ENCODE measurements at places on chromosomes 2 and 18.
A peak's percentile ranks its signal among the peaks of the same experiment; 100 is the strongest.

DNA sequence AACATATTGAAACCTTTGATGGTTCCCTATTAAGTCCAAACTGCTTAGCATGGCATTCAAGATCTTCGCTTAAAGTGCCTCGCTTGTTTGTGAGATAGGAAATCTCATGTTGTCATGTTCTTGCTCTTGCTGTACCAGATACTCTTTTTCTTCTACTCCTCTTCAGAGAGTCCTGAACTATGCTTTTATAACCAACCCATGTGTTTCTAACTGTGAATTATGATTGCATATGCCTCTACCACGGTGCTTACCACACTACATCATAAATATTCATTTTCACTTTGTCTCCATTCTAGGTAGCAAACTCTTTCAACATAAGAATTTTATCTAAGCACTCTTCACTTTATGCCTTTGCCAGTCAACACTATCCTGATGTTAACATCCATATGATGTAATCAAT is 23.6 kb downstream of the STAT4 start:
- DNase-seq: no peak

- DNase-seq: no peak
Measured at GRCh38 chr2:127061375-127062273, 45.3 kb downstream of the BIN1 start.

GRCh38 chr2:217166241-217166850 is 306.5 kb upstream of the TNP1 start:
- DNase-seq: peak; percentile 27

GRCh38 chr2:175626796-175627195 is 375.3 kb downstream of the LNPK start:
- DNase-seq: no peak

- DNase-seq: peak; percentile 63
Measured at GRCh38 chr18:12306752-12307700, 1.0 kb upstream of the TUBB6 start.

DNA sequence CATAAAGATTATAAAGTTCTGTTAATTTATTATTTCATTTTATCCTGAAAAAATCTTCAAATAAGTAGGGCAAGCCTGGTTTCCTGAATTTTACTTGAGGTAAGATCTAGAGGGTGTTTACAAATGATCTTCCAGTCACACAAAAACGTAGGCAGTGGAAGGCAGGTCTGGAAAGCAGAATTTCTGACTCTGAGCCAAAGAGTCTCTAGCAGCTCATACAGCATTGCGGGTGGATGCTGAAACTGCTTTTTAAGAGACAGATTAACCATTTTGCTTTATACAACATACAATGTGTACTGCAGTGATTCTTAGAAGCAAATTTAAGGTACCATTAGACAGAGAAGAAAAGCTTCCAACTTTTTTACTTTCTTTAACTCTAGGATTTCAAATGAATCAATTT is 117.0 kb downstream of the FTCDNL1 start:
- DNase-seq: no peak

DNA sequence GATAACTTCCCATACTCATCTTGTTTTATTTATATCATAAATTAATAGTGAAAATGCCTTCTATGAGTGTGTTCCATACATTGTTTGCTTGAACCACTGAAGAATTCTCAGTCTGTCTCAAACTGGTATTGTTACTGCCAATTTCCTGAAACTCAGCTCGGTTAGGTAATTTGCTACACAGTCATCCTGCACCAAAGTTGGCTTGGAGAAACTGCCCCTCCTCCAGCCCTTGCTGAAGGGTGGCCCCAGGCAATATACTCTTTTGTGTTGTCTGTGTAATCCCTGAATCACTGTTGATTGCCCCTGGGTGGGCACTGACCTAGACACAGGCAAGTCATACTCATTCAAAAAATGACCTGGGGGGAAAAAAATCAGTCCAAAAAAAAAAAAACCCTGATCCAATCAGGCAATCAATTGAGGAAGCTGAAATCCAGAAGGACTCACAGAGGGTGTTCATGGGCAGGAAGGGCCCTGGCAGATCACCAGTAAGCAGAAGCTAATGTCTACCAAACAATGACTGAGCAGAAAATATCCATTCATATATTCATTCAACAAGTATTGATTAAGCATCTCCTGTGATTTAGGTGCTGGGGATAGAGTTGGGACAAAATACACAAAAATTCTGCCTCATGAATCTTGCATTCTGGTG is 3.8 kb upstream of the SESTD1 start:
- peak; percentile 92 for DNase-seq

DNA sequence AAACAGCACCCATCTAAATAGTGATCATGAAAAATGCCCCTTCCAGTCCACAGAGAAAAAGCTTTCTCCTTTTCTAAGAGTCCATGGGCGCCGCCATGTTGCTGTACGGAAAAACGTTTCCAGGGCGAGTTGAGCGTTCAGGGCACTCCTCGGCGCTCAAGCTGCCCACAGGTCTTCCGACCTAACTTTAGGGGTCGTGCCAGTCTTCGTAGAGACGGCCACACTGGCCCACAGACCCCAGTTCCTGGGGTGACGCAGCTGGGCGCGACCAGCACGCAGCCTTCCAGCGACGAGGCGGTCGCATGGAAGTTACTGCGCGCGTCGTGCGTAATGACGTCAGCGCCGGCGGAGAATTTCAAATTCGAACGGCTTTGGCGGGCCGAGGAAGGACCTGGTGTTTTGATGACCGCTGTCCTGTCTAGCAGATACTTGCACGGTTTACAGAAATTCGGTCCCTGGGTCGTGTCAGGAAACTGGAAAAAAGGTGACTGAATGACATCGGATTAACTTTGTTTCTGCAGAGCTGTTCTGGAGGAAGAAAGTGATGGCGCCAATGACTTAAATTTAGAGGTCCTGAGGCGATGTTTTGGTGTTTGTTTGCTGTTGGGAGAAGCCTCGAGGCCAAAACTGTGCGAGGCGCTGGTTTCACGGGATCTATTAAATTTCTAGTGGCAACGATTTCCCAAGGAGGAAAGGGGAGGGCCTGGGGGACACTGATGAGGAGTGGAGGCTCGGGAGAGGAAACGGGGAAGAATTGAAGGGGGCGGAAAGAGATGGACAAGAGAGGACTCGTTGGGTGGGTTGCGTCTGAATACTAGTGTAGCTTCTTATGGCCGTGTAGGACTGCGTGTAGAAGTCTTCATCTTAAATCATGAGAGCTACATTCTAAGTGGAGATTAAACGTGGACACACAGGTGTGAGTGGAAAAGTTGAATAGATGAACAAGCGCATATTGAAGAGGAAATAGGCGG is at the start of the genes METTL4 and NDC80:
TSS of gene METTL4 (minus strand) at position 306 of the 971 bp plus-strand sequence. CDS start 4,289 bp downstream, outside the sequence.
TSS of gene NDC80 (plus strand) at position 358 of the 971 bp plus-strand sequence. CDS start 1,429 bp downstream, outside the sequence.
- peak; percentile 88 for DNase-seq

DNA sequence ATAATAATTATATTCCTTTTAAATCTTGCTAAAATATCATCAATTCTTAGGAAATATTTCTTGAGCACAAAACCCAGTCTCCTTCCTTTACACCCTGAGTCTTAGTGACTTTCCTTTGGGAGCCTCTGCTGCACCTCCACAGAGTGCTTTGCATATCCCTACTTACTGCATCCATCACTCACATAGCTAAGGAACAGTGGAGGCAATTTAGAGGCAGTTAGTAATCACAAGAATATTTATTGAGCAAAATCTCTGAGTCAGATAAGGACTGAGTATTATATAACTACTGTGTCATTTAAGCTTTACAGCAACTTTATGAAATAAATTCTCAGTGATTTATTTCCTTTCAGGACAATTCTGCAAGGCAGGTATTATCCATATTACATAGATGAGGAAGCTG is 327.7 kb downstream of the TMX3 start:
- peak; percentile 25 for DNase-seq

GRCh38 chr2:119307419-119308140 is 59.1 kb downstream of the C2orf76 start:
- DNase-seq: no peak

- DNase-seq: no peak
Measured at GRCh38 chr2:187855689-187856088, 301.5 kb upstream of the TFPI start.

DNA sequence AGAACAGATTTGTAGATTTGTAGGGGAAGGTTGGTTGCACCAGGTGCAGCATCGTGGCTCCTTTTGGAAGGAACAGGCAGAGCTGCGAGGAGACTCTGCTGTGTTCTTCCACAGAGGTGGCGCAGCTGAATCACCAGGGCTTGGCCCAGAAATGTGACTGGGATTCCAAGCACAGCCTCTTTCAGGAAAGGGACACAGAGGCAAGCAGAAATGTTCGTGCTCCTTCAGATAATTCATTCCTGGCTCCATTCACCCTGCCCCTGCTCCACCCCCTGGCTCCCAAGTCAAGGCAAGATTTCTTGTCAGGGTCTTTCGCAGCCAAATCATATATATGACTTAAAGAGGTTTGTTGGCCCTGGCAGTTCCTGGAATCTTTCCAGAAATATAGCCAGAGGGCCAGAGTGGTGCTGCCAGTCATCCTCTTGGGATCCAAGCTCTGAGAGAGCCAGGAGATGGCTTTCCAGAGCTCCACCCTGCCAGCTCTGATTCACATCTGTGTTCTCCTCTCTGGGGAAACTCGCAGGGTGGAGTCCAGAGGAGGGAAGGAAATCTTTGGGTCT is 203.9 kb upstream of the TANK start:
- DNase-seq: peak; percentile 39

DNA sequence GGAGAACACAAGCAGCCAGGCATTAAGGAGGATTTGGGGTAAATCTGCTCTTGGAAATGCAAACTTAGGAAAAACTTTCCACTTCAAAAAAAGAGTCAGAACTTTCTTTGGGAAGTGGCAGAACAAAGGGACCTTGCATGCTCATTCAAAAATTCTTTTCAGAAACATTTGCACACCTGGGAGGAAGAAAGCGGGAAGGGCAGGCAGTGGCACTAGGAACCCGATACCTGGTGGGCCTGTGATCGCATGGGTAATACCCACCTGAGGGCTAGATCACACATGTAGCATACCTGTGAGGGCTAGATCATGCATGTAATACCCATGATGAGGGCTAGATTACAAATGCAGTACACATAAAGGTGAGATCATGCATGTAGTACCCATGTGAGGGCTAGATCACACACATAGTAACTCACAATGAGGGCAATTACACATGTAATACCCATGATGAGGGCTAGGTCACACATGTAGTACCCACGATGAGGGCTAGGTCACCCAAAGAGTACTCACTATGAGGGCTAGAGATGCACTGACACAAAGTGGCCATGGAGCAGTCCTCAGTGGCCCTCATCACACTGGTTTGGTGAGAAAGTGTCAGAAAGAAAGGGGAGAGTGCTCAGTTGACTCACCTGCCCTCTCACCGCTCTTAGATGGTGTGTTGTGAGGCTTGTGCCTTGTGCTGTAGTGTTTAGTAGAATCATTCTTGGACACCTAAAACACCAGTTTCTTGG is 212.5 kb downstream of the DLGAP1 start:
- DNase-seq: no peak

GRCh38 chr2:210072493-210072892 is 70.1 kb downstream of the RPE start:
- no peak for DNase-seq

DNA sequence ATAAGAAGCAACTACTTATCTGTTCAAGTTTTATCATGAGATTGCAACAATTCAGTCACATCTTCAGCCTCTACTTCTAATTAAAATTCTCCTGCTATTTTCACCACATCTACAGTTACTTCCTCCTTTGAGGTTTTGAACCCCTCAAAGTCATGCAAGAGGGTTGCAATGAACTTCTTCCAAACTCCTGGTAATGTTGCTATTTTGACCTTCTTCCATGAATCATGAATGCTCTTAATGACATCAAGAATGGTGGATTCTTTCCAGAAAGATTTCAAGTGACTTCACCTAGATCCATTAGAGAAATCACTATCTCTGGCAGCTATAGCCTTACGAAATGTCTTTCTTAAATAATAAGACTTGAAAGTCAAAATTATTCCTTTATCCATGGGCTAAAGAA is 1052.8 kb upstream of the NRXN1 start:
- DNase-seq: no peak

GRCh38 chr2:128446874-128447537 is 128.3 kb upstream of the HS6ST1 start:
- no peak for DNase-seq

- peak; percentile 29 for DNase-seq
Measured at GRCh38 chr18:79876497-79876896, 75.0 kb downstream of the SLC66A2 start.

- DNase-seq: peak; percentile 72
Measured at GRCh38 chr18:55763298-55763697, 175.3 kb upstream of the TCF4 start.

DNA sequence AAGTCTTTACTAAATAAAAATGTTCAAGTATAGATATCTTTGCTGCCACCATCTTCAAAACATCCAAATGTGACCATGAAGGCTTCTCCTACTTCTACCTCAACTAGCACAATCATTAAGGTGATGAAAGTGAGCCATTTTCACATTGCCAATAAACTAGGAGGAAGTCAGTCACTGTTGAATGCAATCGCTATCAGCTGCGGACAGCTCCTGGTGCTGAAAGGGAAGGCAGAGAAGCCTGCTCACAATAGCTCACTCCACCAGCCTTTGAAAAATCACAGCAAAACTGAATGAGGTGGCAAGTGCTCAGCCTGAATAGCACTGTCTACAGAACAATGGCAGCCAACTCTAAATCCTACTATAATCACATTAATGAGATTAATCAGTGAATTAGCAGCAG is 2.2 kb downstream of the MYT1L start:
- no peak for DNase-seq

- peak; percentile 88 for DNase-seq
Measured at GRCh38 chr2:7709907-7710306, 792.7 kb downstream of the RNF144A start.

- DNase-seq: peak; percentile 71
Measured at GRCh38 chr2:225025917-225026571, 16.2 kb downstream of the DOCK10 start.

DNA sequence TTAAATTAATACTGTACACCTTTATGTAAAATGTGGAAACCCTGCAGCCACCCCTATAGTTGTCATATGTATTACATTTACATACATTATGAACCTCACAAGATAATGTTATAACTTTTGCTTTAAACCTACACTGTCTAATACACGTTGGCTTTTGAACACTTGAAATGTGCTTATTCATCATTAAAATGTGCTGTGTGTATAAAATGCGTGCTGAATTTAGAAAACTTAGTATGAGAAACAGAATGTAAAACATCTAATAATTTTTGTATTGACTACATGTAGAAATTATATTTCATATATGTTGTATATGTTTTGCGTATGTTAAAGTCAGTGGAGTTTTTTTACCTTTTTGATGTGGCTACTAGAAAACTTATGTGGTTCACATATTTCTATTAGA is 68.8 kb downstream of the MAPRE2 start:
- no peak for DNase-seq

DNA sequence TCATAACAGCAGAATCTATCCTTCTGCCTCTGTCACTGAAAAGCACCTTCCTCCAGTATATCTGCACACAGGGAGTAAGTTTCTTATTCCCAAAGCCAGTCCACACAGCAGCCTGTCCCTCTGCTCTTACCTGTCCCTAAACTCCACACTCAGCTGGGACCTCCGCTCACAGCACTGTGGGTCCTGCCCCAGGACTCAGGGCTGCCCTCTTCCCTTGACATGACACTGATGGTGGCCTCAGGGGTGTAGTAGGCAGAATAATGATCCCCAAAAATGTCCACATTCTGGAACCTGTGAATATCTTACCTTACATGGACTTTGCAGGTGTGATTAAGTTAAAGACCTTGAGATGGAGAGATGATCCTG is 39.7 kb upstream of the EML4 start:
- no peak for DNase-seq

Measured in mammary epithelial cell (primary cell).